ENCODE measurements at places on chromosomes 6 and 20. TPM values are rescaled to one million over a fixed set of nuclear protein-coding genes. Genes with fewer than 3 reads are reported as not detected.

ABHD12 gene
- 31.1 TPM for total RNA-seq

- DNase-seq: no peak
Measured at GRCh38 chr6:97703661-97704060, 420.6 kb upstream of the MMS22L start.

DNA sequence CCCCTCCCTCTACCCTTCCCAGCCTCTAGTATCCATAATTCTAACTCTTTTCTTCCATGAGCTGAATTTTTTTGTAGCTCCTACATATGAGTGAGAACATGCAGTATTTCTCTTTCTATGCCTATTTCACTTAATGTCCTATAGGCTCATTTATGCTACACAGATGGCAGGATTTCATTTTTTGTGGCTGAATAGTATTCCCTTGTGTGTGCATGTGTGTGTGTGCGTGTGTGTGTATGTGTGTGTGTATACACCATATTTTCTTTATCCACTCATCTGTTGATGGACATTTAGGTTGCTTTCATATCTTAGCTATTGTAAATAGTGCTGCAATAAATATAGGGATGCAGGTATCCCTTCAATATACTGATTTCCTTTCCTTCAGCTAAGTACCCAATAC, 101.0 kb downstream of the ADAT2 start:
- no peak for DNase-seq

PKIB gene
- 0.44 TPM for total RNA-seq

GRCh38 chr6:142760152-142760551, 184.8 kb downstream of the HIVEP2 start:
- no peak for DNase-seq

- DNase-seq: no peak
Measured at GRCh38 chr6:2714111-2714895, 36.4 kb downstream of the MYLK4 start.

GRCh38 chr6:36695414-36695813, 2.2 kb upstream of the RAB44 start:
- no peak for DNase-seq

HNF4A gene
- total RNA-seq: not detected

Measured in activated CD8-positive, alpha-beta T cell treated with anti-CD3 and anti-CD28 coated beads, Interleukin-2, amount 10 ng/mL, durations not matched to agents 7 days and 5 days (primary cell).